ENCODE measurements at places on chromosomes 11 and 22. TPM values are rescaled to one million over a fixed set of nuclear protein-coding genes. Genes with fewer than 3 reads are reported as not detected.

Gene DTX4
- 6.2 TPM for total RNA-seq

GRCh38 chr11:64119700-64120099, 46.2 kb downstream of the MACROD1 start:
- H3K27me3 ChIP-seq = no peaks in the 10 kb centered on the region
- DNase-seq = no peak
- H3K4me1 ChIP-seq = peaks cover 15% of the 10 kb centered on the region
- H3K36me3 ChIP-seq = no peaks in the 10 kb centered on the region
- H3K4me3 ChIP-seq = no peak overlapping the region

Gene KRTAP5-9
- not detected for total RNA-seq

Gene SLC17A6
- 0.12 TPM for total RNA-seq

Gene SLC22A25
- total RNA-seq = not detected

Gene P2RY2
- total RNA-seq = 2.0 TPM

Gene PTPRCAP
- 2.0 TPM for total RNA-seq

GRCh38 chr11:70313945-70314344, 43.5 kb downstream of the PPFIA1 start:
- DNase-seq = no peak
- H3K27me3 ChIP-seq = no peaks in the 10 kb centered on the region
- no peaks in the 10 kb centered on the region for H3K36me3 ChIP-seq
- no peaks in the 10 kb centered on the region for H3K4me1 ChIP-seq
- H3K4me3 ChIP-seq = no peak overlapping the region
- no peak overlapping the region for H3K27ac ChIP-seq

Gene NFRKB
- 18.3 TPM for total RNA-seq

DNA sequence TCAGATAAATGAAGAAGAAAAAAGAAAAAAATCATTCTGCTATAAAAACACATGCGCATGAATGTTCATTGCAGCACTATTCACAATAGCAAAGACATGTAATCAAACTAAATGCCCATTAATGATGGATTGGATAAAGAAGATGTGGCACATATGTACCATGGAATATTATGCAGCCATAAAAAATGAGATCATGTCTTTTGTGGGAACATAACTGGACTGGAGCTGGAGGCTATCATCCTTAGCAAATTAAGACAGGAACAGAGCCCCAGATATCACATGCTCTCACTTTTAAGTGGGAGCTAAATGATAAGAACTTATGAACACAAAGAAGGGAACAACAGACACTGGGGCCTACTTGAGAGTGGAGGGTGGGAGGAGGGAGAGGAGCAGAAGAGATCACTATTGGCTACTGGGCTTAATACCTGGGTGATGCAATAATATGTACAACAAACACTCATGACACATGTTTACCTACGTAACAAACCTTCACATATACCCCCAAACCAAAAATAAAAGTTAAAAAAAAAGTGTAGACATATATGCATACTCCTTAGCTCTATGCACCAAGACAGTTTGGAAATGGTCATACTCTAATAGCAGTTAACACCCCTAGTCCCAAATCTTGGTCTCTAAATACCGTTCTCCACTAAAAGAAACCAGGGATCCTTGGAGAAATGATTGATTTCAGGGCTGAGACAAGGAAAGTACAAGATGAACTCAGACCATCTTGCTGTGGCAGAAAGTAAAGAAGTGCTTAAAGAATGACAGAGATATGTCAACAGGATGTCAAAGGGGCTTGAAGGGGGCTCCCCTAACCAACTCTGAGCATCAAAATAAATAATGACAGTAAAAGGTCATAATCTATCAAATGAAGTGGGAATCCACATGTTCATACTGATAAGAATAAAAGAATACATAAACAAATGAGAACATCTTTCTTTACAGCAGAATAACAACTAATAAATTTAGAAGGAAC, 17.1 kb upstream of the DDX6 start:
- DNase-seq = no peak
- H3K36me3 ChIP-seq = no peaks in the 10 kb centered on the region
- peaks cover 5% of the 10 kb centered on the region for H3K4me1 ChIP-seq

DNA sequence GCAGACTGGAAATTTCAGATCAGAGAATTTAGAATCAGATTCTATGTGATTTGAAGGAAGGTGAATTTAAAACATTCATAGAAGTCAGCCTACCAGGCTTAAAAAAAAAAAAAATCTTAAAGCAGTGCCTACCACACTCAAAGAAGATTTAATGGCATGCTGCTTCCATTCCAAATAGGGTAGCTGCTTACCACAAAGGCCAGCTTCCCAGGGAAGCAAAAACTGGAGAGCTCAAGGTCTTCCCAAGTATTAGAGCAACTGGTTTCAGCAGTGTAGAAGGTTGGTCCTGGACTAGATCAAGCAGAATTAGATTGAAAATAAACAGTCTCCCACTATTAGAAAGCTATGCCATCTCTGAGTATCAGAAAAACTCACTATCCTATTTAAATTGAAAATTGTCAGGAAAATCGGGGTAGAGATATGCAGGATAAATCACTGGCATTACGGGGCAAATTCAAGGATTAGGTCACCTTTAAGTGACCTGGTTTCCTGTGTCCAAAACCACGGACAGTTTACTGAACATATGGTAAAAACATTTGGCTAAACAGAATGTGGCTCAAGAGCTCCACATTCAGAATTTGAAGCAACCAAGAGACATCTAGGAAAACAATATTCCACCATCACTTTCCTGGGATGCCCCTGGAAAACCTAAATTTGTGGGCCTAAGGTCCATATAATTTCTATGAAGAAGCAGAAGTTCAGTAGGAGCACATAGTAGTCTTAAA, 1.3 kb downstream of the C11orf42 start:
- H3K4me3 ChIP-seq = no peak overlapping the region
- H3K27ac ChIP-seq = no peak overlapping the region
- H3K27me3 ChIP-seq = no peaks in the 10 kb centered on the region
- no peaks in the 10 kb centered on the region for H3K36me3 ChIP-seq

DNA sequence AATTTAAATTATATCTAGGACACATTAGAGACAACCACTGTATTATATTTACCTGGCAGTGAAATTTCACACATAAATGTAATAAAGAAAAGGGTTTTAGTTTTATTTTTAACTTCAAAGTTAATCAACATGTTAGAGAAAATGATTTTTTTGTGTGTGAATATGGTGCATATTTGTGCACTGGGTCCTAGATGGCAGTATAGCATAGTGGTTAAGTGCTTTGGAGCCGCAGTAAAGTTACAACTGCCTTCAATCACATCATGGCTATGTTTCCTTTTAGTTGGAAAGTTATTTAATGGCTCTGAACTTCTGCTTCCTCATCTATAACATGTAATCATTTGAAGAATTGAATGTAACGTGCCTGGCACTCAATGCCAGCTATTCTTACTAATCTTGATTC, 108.9 kb upstream of the DDI1 start:
- no peaks in the 10 kb centered on the region for H3K27me3 ChIP-seq
- H3K27ac ChIP-seq = no peak overlapping the region
- H3K4me3 ChIP-seq = no peak overlapping the region
- no peaks in the 10 kb centered on the region for H3K36me3 ChIP-seq
- no peaks in the 10 kb centered on the region for H3K4me1 ChIP-seq

- no peaks in the 10 kb centered on the region for H3K4me1 ChIP-seq
- H3K4me3 ChIP-seq = no peak overlapping the region
- H3K36me3 ChIP-seq = no peaks in the 10 kb centered on the region
- no peak overlapping the region for H3K27ac ChIP-seq
- no peak for DNase-seq
- no peaks in the 10 kb centered on the region for H3K27me3 ChIP-seq
Observed at GRCh38 chr11:70824605-70825245, 426.4 kb downstream of the CTTN start.

- no peaks in the 10 kb centered on the region for H3K27me3 ChIP-seq
- no peak for DNase-seq
Observed at GRCh38 chr22:20421507-20421874, 16.1 kb downstream of the SCARF2 start.

GRCh38 chr22:42324566-42324965, 54.1 kb upstream of the TCF20 start:
- H3K4me3 ChIP-seq = no peak overlapping the region
- DNase-seq = no peak
- no peaks in the 10 kb centered on the region for H3K36me3 ChIP-seq
- no peak overlapping the region for H3K27ac ChIP-seq

Gene TMEM123
- 41.9 TPM for total RNA-seq

GRCh38 chr11:116857936-116858335, 20.5 kb upstream of the APOA1 start:
- H3K4me3 ChIP-seq = no peak overlapping the region
- no peak overlapping the region for H3K27ac ChIP-seq
- H3K36me3 ChIP-seq = peaks cover 17% of the 10 kb centered on the region
- DNase-seq = no peak
- no peaks in the 10 kb centered on the region for H3K27me3 ChIP-seq

DNA sequence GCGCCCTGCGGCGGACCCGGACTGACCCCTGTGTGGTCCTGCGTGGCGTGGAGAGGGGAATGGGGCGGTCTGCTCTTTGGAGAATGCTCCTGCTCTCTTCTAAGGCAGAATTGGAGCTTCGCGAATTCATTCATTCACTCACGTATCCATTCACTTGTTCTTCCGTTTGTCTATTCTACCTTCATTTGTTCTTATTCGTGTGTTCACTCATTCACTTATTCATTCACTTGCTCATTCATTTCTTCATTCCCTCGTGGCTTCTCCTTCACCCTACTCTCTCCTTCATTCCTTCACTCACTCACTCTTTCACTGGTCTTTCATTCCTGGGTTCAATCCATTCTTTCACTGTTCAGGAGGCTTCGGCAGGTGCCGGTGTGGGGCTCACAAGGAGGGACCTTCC, 69.6 kb downstream of the WNT7B start:
- no peaks in the 10 kb centered on the region for H3K4me1 ChIP-seq
- no peaks in the 10 kb centered on the region for H3K27me3 ChIP-seq
- DNase-seq = no peak

DNA sequence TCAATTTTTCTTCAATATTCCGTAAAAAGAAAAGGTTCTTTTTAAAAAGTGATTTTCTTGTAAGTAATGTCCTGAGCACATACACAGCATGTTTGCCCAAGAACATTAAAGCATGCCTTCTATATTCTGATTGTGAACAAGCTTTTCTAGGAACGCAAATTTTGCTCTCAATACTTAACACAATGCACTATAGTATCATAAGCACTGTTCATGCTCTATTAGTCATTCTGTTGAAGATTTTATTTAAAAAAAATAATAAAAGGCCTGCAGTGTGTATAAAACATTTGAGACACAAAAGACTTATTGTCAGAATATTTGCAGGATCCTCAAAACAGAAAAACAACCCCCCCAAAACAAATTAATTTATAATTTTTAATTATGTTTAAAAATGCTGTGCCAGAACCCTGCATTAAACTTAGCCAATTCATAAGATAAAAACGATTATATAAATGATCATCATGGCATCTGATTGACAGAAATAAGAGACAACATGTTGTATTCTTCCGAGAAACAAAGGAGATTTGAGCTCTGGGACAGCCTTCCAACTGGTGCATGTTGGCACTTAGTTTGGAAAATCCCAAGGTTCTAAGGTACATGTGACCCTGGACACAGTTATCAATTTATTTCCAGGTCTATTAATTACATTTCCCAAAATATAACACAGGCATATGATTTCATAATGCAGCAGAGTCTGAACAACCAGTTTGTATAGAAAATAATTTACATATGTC, 13.1 kb downstream of the MTMR2 start:
- H3K27ac ChIP-seq = no peak overlapping the region
- no peaks in the 10 kb centered on the region for H3K36me3 ChIP-seq
- H3K4me1 ChIP-seq = no peaks in the 10 kb centered on the region
- no peak for DNase-seq
- no peaks in the 10 kb centered on the region for H3K27me3 ChIP-seq
- no peak overlapping the region for H3K4me3 ChIP-seq

Measured in pancreas (tissue), 10 donors.